Stimulated activated CD4-positive, alpha-beta T cell treated with anti-CD3 and anti-CD28 coated beads, Interleukin-15, amount 100 ng/mL, for 1 hour (primary cell): ENCODE measurements at places on chromosomes 11 and 22.

GRCh38 chr22:38955926-38956325 lies 1.5 kb upstream of the APOBEC3A start:
- DNase-seq = no peak

- DNase-seq = no peak
Measured at GRCh38 chr11:85062659-85063058, 564.5 kb downstream of the DLG2 start.

- DNase-seq = no peak
Measured at GRCh38 chr11:66859686-66860448, 3.0 kb downstream of the LRFN4 start.

DNA sequence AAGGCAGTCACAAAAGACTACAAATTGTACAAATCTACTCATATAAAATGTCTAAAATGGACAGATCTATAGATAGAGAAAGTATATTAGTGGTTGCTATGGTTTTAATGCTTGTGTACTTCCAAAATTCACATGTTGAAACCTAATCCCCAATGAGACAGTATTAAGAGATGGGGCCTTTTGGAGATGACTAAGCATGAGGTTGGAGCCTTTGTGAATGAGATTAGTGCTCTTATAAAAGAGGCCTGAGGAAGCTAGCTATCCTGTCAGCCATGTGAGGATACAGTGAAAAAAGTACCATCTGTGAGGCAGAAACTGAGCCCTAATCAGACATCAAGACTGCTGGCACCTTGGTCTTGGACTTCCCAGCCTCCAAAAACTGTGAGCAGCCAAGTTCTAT lies 82.6 kb downstream of the CYP2R1 start:
- no peak for DNase-seq

GRCh38 chr11:92859156-92859690 lies 110.2 kb upstream of the MTNR1B start:
- DNase-seq = no peak

DNA sequence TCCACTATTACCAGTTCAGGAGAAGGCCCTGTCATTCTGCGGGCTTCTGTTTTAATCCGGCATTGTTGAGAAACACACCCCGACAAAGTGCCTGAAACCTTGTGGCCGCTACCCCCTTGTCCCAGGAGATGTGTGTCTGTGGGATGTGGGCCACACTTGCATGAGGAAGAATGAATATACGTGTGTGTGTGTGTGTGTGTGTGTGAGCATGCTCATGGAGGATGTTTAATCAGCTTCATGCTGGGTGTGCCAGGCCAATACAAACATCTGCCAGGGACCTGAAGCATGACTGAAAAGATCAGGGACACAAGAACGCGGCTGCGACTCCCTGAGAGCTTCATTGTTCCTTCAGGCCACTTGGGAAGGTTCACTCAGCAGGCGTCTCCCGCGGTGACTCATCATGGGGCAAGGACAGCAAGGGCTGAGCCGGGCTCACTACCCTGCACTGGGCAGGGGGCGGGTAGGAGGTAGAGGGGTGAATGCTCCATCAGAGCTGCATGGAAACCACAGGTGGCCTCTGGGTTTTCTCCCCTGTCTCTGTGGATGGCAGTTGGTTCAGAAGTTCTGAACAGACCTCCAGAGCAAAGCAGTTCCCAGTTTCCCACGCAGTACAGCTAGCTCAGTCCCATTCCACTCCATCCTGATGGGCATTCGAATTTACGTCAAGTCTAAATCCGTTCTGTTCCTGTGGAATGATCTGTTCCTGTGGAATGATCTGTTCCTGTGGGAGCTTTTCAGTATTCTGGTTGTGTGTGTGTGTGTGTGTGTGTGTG lies 7.0 kb upstream of the MALAT1 start:
- no peak for DNase-seq

GRCh38 chr11:111026241-111026640 lies 219.3 kb upstream of the POU2AF2 start:
- no peak for DNase-seq

GRCh38 chr11:22389526-22390282 lies 51.5 kb downstream of the SLC17A6 start:
- no peak for DNase-seq

GRCh38 chr11:116701297-116701801 lies 71.4 kb downstream of the BUD13 start:
- no peak for DNase-seq

- DNase-seq = no peak
Measured at GRCh38 chr11:26931248-26931631, 62.7 kb upstream of the FIBIN start.

GRCh38 chr11:19832901-19833300 lies 120.3 kb downstream of the NAV2 start:
- no peak for DNase-seq

- no peak for DNase-seq
Measured at GRCh38 chr11:97471480-97471879, 1081.7 kb downstream of the JRKL start.

- no peak for DNase-seq
Measured at GRCh38 chr22:45805413-45805812, 133.8 kb downstream of the ATXN10 start.

GRCh38 chr11:46900091-46900746 lies 18.1 kb downstream of the LRP4 start:
- no peak for DNase-seq

GRCh38 chr11:2750682-2751522 lies 51.1 kb upstream of the KCNQ1OT1 start:
- no peak for DNase-seq

- DNase-seq = no peak
Measured at GRCh38 chr11:121587182-121587581, 134.4 kb upstream of the SORL1-AS1 start.

DNA sequence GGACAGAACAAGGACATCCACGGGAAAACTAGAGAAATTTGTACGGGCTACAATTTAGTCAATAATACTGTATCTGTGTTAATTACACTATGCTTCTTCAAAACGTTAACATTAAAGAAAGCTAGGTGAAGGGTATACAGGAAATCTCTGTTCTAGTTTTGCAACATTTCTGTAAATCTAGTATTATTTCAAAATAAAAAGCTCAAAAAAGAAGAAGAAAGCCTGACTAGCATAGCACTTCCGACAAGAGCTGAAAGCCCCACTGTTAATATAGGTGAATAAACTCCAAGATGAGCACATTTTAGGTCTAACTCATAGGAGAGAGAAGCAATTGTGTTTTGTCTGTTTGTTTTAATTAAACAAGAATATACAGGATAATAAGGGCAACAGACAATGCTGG lies 299.7 kb downstream of the TTC28 start:
- DNase-seq = no peak

- no peak for DNase-seq
Measured at GRCh38 chr22:34966980-34967565, 98.9 kb upstream of the ISX start.

GRCh38 chr11:24759742-24760141 lies 262.9 kb downstream of the LUZP2 start:
- DNase-seq = no peak

- no peak for DNase-seq
Measured at GRCh38 chr22:19176732-19177131, 1.8 kb downstream of the SLC25A1 start.

GRCh38 chr22:36032611-36033010 lies 4.0 kb upstream of the RBFOX2 start:
- DNase-seq = no peak

DNA sequence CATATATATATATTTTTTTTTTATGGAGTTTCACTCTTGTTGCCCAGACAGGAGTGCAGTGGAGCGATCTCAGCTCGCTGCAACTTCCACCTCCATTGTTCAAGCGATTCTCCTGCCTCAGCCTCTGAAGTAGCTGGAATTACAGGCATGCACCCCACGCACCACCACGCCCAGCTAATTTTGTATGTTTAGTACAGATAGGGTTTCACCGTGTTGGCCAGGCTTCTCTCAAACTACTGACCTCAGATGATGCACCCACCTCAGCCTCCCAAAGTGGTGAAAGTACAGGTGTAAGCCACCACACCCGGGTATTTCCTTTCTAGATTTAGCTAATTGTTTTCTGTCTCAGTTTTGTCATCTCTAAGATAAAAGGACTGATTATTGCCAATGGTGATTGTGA lies 821.1 kb downstream of the CNTN5 start:
- no peak for DNase-seq

DNA sequence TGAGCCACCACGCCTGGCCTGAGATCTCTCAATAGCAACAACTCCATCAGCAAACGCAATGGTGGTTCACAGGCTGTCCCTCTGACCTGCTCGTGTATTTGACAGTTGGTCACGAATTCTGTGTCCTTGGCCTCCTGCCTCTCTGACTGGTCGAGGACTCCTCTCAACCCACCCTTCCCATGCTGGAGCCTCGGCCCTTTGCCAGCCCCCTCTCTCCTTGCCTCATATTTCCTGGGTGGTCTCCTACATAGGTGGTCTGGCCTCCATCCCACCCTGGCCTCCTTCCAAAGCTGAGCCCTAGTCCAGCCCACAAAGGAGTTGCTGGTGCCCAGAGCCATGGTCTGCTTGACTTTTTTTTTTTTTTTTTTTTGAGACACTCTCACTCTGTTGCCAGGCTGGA lies 11.4 kb upstream of the A4GALT start:
- no peak for DNase-seq

DNA sequence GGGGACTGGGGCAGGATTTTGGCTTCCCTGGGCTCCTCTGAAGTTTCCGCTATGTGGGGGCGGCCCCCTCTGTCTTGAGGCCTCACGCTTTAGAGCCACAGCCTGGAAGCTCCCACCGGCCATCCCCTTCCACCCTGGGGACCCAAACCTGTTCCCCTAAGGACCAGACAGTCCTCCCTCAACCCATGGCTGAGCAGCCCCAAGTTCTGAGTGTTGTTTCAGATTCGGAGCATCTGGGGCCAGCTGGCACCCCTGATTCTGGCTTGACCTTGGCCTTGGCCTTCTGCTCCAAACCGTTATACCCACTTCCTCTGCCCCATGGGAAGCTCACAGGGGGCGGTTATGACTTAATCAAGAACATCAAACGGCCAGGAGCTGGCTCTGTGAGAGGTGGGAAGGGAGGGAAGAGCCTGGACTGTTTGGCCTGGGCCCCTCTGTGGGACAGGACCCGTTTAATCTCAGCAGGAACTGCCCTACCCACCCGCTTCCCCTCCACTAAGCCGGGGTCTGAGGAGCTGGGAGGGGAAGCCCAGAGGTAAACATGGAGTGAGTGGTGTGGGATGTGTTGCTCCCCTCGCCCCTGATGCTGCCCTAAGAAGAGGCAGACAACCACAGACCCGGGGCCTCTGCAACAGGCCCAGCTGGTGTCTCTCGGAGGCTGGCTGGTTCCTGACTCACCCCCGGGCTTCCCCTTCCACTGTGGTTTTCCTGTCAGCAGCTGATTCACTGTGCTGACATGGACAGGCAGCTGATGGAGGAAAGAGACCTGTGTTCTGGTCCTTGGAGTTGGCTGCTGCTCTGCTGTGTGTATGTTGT lies 3.4 kb downstream of the CD82 start:
- DNase-seq = peak; percentile 83

DNA sequence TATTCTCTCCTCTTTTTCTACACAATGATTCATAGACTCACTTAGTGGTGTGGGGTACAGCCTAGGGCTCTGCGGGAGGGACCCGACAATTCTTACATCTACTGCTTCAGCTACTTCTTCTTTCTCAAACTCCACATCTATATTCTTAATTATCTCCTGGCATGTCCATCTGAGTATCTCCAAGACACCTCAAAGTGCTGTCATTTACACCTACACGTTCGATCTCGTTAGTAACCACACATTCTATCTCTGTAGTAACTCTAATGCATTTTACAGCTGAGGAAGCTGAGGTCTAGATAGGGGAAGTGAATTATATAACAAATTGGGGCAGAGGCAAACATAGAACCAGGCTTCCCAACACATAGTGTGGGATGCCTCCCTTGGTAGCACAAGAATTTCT lies 27.7 kb upstream of the RRM1 start:
- no peak for DNase-seq

GRCh38 chr22:45285263-45286058 lies 712 bp downstream of the UPK3A start:
- no peak for DNase-seq

DNA sequence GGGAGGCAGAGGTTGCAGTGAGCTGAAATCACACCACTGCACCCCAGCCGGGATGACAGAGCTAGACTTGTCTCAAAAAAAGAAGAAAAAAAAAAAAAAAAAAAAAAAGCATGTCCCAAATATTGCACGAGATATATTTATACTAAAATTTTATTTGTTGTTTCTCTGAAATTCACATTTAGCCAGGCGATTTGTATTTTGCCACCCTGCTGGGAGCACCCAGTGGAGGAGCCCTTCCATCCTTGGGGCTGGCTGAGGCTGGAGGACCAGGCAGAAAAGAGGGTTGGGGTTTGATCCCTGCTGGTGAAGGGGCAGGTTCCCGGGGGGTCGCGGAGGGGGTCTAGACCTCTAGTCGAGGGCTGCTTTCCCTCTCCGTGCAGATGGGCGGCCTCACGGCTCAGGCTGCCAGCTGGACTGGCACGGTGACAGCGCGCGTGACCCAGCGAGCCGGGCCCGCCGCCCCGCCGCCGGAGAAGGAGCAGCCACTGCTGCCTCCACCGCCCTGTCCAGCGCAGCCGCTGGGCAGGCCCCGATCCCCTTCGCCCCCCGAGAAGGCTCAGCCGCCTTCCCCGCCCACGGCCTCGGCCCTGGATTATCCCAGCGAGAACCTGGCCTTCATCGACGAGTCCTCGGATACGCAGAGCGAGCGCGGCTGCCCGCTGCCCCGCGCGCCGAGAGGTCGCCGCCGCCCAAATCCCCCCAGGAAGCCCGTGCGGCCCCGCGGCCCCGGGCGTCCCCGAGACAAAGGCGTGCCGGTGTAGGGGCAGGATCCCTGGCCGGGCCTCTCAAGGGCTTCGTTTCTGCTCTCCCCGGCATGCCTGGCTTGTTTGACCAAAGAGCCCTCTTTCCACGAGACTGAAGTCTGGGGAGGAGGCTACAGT lies 952 bp upstream of the CATSPERZ start:
- DNase-seq = no peak

GRCh38 chr11:118199135-118199534 lies 22.7 kb upstream of the SCN2B start:
- DNase-seq = no peak

- DNase-seq = no peak
Measured at GRCh38 chr11:75557666-75558494, 4.2 kb upstream of the SERPINH1 start.

DNA sequence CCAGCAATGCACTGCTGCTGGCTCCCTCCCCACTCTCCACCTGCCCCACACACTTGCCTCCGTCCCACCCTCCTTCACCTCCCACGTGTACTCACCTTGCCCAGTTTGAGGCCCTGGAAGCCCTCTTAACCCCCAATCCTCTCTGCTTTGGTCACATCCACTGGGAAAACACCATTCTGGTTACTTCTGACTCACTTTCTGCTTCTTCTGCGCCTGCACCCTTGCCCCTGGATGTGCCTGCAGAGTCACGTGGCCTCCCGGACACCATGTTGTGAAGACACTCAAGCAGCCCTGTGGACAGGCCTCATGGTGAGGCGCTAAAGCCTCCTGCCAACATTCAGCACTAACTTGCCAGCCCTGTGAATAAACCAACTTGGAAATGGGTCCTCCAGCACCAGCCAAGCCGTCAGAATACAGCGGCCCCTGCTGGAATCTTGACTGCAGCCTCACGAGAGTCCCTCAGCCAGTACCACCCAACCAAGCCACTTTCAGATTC lies 2.6 kb upstream of the NAALADL1 start:
- DNase-seq = no peak

GRCh38 chr22:49380828-49381114 lies 446.9 kb downstream of the BRD1 start:
- DNase-seq = no peak

- DNase-seq = no peak
Measured at GRCh38 chr22:31603574-31603973, 58.4 kb downstream of the PISD start.
